Activated CD8-positive, alpha-beta memory T cell treated with anti-CD3 and anti-CD28 coated beads for 24 hours (primary cell): ENCODE measurements at places on chromosomes 2 and 18.
A peak's percentile ranks its signal among the peaks of the same experiment; 100 is the strongest.

- DNase-seq = no peak
These were observed 160.0 kb downstream of the UBE2E3 start for GRCh38 chr2:181140414-181140813.

DNA sequence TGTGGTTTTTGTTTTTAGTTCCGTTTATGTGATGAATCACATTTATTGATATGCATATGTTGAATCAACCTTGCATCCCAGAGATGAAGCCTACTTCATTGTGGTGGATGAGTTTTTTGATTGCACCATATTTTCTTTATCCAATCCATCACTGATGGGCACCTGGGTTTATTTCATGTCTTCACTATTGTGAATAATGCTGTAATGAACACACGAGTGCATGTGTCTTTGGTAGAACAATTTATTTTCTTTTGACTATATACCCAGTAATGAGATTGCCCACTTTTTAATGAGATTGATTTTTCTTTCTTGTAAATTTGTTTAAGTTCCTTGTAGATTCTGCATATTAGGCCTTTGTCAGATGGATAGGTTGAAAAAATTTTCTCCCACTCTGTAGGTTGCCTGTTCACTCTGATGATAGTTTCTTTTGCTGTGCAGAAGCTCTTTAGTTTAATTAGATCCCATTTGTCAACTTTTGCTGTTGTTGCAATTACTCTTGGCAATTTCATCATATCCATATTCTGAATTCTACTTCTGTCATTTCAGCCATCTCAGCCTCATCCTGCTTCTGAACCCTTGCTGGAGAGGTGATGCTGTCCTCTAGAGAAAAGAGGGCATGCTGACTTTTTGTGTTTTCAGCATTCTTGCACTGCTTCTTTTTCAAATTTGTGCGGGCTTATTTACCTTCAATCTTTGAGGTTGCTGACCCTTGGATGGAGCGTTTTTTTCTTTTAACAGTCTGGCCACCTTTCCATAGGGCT is 96.2 kb upstream of the CTAGE1 start:
- no peak for DNase-seq

- no peak for DNase-seq
These were observed 92.6 kb upstream of the GALNT5 start for GRCh38 chr2:157164891-157165290.

DNA sequence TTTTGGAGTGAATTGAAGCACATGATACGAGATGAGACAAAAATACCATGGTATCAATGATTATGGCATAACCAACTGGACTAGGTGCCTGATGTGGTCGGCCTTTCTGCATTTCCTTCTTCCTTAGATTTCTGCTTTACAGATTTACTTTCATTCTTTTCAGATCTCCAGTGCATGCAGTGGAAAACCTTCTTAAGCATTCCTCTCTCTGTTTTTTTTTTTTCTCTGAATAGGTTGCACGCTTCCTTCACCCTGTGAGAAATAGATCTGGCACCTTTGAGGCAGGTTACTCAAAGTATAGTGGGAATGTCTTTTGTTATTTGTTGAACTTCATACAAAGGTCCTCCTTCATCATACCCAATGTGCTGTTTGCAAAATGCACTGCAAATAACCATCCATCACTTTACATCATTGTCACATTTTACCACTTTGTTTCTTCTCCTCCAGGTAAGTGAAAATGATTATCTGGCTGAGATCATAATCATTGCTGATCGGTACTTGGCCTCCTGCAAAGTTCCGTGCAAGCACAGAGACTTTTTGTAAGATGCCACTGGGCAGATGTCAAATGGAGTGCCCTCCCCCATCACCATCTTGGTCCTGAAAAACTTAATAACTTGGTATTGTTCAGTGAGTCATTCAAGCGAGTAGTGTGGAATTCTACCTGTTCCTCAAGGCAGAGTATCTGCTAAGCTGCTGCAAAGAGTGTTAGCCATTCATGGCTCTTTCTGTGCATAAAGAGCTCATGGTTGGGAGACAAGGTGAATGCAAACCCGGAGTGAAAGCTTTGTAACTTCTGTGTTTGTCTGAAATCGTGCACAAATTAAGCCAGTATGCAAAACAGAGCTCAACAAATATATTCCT is 30.0 kb upstream of the KLHL14 start:
- DNase-seq = no peak

DNA sequence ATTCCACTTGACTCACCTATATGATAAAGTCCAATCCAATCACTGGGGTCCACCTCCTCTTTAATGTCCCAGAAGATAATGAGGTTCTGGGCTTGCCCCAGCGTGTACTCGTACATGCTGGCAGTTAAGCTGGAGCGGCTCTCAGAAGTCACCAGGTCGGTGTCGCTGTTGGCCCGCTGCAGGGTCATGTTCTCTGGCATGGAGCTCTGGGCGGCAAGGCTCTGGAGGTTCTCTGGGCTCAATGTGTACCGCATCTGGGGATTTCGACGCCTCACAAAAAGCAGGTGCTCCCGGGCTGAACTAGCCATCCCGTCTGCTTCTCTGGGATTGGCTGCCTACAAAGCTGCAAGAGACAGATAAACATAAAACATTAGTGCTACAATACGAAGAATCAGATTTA is 206.4 kb upstream of the CCDC150 start:
- DNase-seq = no peak

DNA sequence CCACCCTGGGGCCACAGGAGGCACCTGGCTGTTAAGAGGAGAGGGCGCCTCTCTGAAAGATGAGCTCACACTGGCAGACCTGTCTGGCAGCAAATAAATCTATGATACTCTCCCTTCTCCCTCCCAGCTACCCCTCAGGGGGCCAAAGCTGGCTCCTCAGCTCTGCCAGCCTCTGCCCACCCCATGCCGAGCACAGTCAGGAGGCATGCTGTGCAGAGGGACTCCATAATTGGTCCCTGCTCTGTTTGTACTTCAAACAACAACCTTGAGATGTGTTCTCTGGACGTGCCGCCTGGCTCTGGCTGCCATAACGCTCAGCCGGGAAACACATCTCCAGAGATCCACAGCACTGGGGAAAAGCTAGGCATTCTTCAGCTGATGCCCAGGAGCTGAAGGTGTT is 126.7 kb downstream of the GALNT14 start:
- DNase-seq = no peak

- DNase-seq = peak; percentile 73
These were observed 94.2 kb upstream of the DLX2 start for GRCh38 chr2:172196768-172197431.

DNA sequence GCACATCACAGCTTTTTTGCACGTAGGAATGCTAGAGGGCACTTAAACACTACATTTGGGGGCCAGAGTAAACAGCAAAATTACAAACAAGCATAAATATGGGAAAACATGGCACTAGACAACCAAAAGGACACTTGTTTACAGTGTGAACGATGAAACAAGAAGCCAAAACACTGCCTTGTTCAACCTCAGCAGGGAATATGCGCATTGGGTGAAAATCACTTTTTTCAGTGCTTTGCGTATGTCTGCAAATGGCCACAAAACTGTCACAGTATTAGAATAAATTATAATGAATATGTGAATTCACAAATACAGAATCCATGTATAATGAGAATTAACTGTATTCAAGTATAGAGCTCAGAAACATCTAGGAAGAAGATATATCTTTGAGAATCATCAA is 1064.0 kb upstream of the GYPC start:
- no peak for DNase-seq

DNA sequence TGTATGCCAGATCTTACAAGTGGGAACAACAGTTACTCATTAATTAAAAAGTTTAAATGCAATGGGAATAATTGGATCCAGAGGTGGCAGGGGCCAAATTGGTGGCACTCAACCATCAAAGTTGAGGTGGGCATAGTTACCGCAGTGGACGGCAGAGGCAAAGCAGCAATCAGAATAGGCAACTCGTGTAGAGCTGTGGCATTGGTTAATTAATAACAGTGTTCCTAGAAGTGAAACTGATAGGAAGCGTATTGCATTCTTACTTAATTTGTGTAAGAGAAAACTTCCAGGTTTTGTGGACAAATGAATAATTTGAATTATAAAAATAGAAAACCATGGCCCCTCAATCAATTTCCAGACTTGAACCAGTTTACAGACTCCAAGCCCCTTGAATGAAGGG is 1068.2 kb upstream of the ACVR2A start:
- no peak for DNase-seq

DNA sequence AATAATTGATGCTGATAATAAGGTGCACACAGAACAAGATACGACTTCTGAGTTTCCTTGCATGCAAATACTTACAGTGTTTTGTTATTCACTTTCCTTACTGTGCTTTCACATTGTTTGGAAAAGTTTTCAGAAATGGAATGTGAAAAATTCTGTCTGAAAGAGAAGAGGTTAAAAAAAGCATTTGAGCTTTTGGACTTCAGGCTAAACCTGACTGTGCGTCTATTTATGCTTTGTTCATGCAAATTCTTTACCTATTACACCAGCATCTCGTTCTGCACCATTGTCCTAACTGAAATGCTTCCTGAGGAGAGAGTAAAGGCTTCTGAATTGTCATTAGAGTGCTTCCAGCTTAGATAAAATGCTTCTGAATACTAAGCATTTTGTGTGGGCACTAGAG is 61.4 kb downstream of the LHCGR start:
- no peak for DNase-seq

DNA sequence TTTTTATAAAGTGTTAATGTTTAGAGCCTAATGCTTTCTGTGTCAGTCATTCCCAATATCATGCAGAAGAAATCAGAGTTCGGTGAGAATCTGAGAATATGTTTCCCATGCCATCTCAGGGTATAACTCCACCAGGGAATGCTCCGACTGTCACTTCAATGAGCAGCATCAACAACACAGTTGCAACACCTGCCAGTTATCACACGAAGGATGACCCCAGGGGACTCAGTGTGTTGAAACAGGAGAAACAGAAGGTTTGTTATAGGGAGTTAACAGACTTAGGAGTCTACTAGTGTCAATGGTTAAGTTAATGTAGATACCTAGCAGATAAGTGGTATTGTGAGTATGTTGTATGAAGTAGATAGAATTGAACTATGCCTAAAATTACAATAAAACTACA is 31.0 kb downstream of the VAPA start:
- no peak for DNase-seq
